ENCODE measurements at places on chromosomes 11 and 22. TPM values are rescaled to one million over a fixed set of nuclear protein-coding genes. Genes with fewer than 3 reads are reported as not detected.

BAD gene
- total RNA-seq: 118 TPM

DNA sequence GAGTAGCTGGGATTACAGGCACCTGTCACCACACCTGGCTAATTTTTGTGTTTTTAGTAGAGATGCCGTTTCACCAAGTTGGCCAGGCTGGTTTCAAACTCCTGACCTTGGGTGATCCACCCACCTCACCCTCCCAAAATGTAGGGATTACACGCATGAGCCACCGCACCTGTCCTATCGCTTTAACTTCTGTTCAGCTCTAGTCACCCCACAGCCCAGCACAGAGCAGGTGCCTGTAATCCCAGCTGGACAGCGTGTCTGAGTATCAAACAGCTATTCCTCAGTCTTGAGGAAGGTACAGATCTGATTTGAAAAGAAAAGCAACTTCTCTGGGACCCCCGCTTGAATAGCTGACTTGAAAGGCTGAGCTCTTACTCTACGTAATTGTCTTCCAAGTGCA, 149.1 kb downstream of the CTTN start:
- DNase-seq: no peak

DNA sequence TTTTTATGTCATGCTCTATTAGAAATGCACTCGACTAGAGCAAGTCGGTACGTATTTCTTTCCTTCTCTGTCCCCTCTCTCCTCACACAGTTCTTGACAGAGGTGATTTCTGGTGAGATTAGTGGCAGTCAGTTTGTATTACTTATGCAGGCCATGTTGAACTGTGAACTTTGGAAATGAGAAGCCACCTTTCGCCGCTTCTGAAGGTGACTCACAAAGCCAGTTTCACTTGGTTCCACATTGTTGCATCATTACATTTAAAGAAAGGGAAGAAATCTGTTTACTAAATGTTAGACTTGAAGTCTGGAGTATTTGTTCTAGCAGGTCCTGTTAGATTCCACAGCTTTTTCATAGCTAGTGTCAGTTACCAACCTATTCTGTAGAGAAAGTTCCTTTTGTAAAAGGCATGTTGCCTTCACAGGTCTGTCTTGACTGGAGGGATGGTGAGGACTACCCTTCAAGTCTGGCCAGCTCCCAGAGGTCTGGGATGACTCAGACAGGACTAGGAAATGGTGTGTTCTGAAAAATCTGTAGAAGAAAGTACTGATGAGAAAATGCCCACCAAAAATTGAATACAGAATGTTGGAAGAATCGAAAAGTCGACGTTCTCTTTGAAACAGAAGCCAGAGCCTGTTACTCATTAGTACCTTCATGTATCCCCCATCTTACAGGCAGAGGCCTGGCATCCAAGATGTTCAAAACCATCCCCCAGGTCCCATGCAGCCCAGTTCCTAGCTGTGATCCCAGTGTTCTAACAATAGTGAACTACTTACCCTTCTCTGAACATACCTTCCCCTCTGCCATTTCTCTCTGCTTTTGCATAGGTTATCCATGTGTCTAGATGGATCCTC, 181.4 kb downstream of the DBX1 start:
- DNase-seq: no peak

GRCh38 chr22:49016909-49017481, 810.7 kb downstream of the BRD1 start:
- no peak for DNase-seq

DNA sequence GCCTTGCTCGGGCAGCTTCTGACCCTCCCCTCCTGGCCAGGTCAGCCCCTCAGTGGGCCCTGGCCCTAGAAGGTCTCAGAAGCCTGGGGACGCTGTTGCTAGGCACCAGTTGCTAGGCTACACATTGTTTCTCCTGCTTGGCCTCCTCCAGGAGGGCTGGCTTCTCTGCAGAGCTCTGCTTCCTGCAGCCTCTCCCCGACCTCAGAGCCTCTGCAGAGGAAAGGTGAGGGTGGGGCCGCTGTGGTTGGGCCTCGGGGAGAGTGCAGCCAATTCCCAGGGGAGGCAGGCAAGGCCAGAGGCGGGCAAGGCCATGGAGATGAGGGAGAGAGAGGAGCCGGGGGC, 27.6 kb upstream of the LRRC10B start:
- no peak for DNase-seq

- DNase-seq: no peak
Measured at GRCh38 chr22:46916886-46917770, 154.7 kb downstream of the TBC1D22A start.

Data from kidney epithelial cell (primary cell).